Panc1 (cell line): ENCODE measurements at places on chromosomes 13 and 19. TPM values are rescaled to one million over a fixed set of nuclear protein-coding genes. Genes with fewer than 3 reads are reported as not detected.

Gene CGB5
- not detected for total RNA-seq

Gene PCSK4
- total RNA-seq: 9.9 TPM

Gene ZNF222
- 3.1 TPM for total RNA-seq

Gene PEAK3
- total RNA-seq: not detected

Gene C1QTNF9
- total RNA-seq: not detected

- no peak for DNase-seq
These were observed 6.3 kb upstream of the LIN7B start for GRCh38 chr19:49107625-49108459.

GRCh38 chr13:28077231-28077630, 23.1 kb downstream of the FLT3 start:
- DNase-seq: no peak

DNA sequence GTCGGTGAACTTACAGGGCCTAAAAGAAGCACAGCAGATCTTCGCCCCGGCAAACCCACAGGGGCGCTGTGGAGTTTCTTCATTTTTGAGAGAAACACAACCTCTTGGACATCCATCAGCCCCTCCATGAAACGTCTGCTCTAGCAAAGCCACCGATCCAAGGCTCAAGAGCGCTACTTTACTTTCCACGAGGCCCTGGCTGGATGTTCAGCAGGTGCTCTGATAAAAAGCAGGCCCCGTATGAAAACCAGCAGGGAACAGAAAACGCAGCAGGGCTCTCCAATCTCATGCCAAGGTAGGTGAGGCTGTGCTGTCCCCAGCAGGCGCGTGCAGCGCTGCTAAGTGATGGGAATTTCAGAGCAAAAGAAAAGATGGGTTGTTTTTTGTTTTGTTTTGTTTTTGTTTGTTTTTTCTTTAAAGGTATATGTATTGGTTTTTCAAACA, 86.7 kb downstream of the IRS2 start:
- DNase-seq: no peak

DNA sequence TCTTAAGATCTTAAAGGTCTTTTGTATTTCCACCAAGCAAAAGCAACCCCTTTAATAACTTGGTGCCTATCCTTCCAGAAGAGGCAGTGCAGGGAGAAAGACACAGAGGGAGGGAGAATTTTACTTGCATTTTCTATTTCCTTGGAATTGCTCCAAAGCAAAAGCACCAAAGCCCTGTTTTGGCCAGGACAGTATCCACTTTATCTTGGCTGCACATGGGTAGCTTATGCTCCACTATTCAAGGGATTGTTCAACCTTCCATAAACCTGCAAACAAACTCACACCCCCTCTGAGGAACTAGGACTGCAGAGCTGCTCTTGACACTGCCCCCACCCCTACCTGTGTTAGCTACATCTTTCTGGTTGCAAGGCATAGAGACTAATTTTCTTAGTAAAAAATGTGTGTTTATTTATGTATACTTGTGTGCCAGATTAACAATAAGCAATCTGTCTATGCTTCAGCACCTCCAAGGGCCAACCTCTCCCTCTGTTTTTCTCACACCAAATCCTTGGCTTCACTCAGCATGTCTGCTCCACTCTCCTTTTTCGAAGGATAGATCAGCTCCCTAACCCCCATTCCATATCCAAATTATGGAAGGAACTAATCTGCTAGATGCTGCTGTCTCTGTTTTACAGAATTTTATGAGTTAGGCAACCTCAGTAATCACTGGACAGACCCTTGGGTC, 68.1 kb upstream of the KLF12 start:
- DNase-seq: no peak

GRCh38 chr19:22472180-22472637, 50.1 kb upstream of the ZNF98 start:
- no peak for DNase-seq

GRCh38 chr13:97933776-97934175, 19.7 kb upstream of the IPO5 start:
- no peak for DNase-seq

- DNase-seq: no peak
These were observed 233.4 kb downstream of the KCNRG start for GRCh38 chr13:50248516-50249143.
